ENCODE measurements at places on chromosomes 13 and 19. TPM values are rescaled to one million over a fixed set of nuclear protein-coding genes. Genes with fewer than 3 reads are reported as not detected.

MYBPC2 gene
- total RNA-seq, result 0.35 TPM

C3 gene
- total RNA-seq, result 338 TPM

KL gene
- total RNA-seq, result 2.4 TPM

ZGLP1 gene
- total RNA-seq, result 0.16 TPM

GRIN3B gene
- total RNA-seq, result not detected

NFIC gene
- total RNA-seq, result 152 TPM

AXL gene
- 17.3 TPM for total RNA-seq

PEG3 gene
- 8.6 TPM for total RNA-seq

RNF17 gene
- 0.13 TPM for total RNA-seq

DNA sequence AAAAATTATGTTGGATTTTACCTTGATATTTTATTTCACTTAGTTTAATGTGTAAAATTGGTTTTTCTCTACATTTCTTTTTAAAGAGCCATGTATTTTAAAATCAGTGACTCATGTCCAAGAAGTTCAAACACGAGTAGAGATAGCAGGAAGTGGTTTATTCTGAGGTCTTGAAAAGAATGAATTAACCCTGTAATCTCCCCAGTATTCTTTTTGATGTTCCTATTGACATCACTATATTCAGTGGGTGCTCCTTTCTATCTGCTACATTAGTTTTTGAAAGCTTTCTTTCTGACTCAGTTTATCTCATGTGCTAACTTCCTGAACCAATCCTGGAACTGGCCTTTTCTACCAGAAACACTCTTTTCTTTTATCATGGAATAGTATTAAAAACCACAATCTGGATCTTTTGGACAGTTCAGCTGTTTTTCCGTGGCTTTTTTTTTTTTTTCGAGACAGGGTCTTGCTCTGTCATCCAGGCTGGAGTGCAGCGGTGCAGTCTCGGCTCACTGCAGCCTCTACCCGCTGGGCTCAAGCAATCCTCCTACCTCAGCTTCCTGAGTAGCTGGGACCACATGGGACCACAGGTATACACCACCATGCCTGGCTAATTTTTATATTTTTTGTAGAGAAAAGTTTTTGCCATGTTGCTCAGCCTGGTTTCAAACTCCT is 114.9 kb downstream of the PCCA start:
- no peaks in the 10 kb centered on the region for H3K36me3 ChIP-seq
- H3K27me3 ChIP-seq, result no peaks in the 10 kb centered on the region
- no peak overlapping the region for H3K27ac ChIP-seq

DNA sequence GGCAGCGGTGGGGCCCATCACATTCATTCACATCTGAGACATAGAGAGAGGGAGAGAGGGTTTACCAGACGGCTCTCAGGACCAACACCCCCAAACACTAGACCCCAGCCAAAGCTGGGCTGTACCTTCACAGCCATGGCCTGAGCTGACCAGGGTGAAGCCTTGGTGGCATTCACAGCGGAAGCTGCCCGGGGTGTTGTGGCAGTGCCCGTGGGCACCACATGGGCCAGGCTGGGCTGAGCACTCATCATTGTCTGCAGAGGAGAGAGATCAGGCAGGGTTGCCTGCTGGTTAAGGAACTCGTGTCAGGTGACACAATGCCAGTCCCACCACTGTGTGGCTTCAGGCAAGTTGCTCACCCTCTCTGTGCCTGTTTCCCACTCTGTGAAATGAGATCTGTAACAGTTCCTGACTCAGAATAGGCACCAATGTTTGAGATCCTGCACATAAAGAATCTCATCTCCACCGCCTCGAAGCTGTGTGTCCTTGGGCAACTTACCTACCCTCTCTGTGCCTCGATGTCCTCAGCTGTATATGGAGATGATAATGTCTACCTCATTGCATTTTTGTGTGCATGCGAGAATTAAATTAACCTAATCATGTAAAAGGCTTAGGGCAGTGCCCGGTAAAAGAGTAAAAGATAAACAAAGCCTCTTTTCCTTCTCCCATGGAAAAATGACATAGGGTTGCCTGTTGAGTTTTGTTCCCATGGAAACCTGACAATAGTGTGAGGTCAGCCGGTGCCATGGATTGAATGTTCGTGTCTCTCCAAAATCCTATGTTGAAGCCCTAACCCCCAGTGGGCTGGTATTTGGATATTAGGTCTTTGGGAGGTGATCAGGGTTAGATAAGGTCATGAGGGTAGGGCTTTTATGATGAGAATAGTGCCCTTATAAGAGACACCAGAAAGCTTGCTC is 22.9 kb downstream of the CCL25 start:
- H3K27me3 ChIP-seq, result no peaks in the 10 kb centered on the region
- no peak for DNase-seq
- no peak overlapping the region for H3K4me3 ChIP-seq
- H3K36me3 ChIP-seq, result no peaks in the 10 kb centered on the region

DNA sequence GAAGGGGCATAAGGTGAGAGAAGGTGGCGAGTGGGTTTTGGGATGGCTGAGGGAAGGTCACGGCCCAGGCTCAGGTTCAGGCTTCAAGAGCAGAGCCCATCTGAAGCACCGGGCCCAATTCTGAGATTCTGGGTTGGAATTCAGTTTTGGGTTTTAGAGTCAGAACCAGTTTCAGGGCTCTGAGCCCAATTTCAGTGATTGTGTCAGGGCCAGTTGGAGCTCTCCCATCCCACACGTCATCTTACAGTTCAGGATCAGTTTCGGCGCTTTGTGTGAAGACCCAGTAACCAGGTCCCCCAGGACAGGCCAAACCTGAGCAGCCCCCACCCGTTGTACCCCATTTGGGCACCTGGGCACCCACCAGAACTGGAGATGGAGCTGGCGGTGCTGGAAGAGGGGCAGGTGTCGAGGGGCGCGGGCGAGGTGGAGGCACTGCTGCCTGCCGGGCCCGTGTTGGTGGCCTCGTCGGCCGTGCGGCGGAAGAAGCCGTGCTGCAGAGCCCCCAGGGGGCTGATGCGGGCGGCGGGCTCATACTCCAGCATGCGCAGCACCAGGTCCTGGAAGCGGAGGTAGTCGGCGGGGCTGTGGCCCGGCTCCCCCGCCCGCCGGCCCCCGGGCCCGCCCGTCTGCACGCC is 7.5 kb downstream of the DYRK1B start:
- no peak for DNase-seq
- H3K27me3 ChIP-seq, result no peaks in the 10 kb centered on the region
- no peak overlapping the region for H3K27ac ChIP-seq

DNA sequence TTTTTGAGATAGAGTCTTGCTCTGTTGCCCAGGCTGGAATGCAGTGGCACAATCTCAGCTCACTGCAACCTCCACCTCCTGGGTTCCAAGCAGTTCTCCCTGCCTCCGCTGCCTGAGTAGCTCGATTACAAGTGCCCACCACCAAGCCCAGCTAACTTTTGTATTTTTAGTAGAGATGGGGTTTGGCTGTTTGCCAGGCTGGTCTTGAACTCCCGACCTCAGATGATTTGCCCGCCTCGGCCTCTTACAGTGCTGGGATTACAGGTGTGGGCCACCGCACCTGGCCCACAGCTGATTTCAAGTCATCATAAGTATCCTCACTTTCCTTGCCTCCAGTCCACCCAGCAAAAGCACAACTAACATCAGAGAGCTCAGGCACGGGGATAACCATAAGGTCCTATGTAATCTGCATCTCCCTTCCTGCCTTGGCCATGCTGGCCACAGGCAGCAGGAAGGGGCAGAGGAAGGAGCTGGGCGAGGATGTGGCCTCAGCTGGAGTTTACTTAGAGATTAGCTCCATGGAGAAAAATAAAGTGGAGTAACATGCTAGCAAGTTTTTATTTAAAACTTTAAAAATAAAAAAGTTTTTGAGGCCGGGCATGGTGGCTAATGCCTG is 22.9 kb upstream of the ADGRE1 start:
- H3K27me3 ChIP-seq, result no peaks in the 10 kb centered on the region
- peaks cover 9% of the 10 kb centered on the region for H3K4me1 ChIP-seq
- no peak overlapping the region for H3K4me3 ChIP-seq
- no peak overlapping the region for H3K27ac ChIP-seq
- no peaks in the 10 kb centered on the region for H3K36me3 ChIP-seq

DNA sequence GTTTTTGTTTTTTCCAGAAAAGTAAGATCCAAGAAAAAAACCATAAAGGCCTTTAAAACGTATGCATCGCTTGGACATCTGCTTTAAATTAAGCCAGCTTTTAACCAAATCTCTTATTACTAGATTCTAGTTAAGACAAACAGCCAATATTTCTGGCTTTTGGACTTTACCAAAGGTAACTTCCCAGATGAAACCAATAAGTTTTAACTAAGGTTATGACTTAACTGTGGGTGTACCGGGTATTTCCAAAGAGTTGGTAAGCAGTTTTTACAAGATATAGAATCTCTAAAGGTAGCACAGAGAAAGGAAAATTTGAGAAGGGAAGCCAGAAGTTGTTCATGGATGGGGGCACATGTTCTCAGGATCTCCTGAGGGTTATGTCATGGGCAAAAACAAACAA is 34.0 kb downstream of the CEACAM1 start:
- peaks cover 21% of the 10 kb centered on the region for H3K4me1 ChIP-seq
- H3K27me3 ChIP-seq, result no peaks in the 10 kb centered on the region
- H3K36me3 ChIP-seq, result no peaks in the 10 kb centered on the region
- H3K4me3 ChIP-seq, result no peak overlapping the region
- H3K27ac ChIP-seq, result no peak overlapping the region

DNA sequence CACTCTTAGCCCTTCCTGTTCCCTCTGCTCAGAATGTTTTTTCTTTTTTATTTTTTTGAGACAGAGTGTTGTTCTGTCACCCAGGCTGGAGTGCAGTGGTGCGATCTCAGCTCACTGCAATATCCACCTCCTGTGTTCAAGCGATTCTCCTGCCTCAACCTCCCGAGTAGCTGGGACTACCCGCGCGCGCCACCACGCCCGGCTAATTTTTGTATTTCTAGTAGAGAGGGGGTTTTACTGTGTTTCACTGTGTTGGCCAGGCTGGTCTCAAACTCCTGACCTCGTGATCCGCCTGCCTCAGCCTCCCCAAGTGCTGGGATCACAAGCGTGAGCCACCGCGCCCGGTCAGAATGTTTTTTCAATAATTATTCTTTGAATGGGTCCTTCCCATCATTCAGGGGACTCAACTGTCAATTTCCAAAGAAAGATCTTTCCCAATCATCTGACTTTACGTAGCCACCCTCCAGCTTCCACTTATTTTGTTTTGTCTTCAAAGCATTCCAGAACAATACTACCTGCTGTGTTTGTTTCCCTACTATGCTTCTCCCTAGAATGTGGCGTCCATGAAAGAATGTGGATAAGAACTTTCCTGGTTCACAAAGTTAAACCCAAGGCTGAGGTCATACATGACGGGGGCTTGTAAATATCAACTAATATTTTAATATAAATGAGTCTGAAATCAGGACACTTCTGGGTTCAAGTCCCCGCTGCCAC is 1.2 kb downstream of the NDUFA7 start:
- DNase-seq, result no peak
- no peaks in the 10 kb centered on the region for H3K27me3 ChIP-seq
- H3K27ac ChIP-seq, result peak overlapping the region; percentile 89
- H3K4me3 ChIP-seq, result no peak overlapping the region
- H3K4me1 ChIP-seq, result peaks cover 53% of the 10 kb centered on the region

- DNase-seq, result peak; percentile 29
Observed at GRCh38 chr13:34942732-34943435, 814 bp downstream of the NBEA start.

GRCh38 chr19:30122431-30122830 is 180.4 kb downstream of the URI1 start:
- H3K36me3 ChIP-seq, result no peaks in the 10 kb centered on the region
- H3K4me3 ChIP-seq, result no peak overlapping the region
- no peak for DNase-seq

DNA sequence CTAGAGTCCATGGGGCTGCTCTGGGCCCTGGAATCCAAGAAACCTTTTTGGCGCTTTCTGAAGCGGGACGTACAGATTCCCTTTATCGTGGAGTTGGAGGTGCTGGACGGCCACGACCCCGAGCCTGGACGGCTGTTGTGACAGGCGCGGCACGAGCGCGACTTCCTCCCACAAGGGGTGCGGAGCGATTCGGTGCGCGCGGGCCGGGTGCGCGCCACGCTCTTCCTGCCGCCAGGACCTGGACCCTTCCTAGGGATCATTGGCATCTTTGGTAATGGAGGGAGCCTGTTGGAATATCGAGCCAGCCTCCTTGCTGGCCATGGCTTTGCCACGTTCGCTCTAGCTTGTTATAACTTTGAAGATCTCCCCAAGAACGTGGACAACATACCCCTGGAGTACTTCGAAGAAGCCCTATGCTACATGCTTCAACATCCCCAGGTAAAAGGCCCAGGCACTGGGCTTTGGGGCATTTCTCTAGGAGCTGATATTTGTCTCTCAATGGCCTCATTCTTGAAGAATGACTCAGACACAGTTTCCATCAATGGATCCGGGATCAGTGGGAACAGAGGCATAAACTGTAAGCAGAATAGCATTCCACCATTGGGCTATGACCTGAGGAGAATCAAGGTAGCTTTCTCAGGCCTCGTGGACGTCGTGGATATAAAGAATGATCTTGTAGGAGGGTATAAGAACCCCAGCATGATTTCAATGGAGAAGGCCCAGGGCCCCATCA is 3.5 kb upstream of the ZFP82 start:
- no peaks in the 10 kb centered on the region for H3K27me3 ChIP-seq
- H3K4me1 ChIP-seq, result peaks cover 9% of the 10 kb centered on the region
- H3K27ac ChIP-seq, result peak overlapping the region; percentile 7
- H3K36me3 ChIP-seq, result no peaks in the 10 kb centered on the region

- H3K36me3 ChIP-seq, result no peaks in the 10 kb centered on the region
- no peaks in the 10 kb centered on the region for H3K4me1 ChIP-seq
- H3K27me3 ChIP-seq, result peaks cover 5% of the 10 kb centered on the region
- DNase-seq, result peak; percentile 27
- H3K4me3 ChIP-seq, result no peak overlapping the region
Observed at GRCh38 chr19:35306473-35307246, 14.7 kb downstream of the MAG start.

DNA sequence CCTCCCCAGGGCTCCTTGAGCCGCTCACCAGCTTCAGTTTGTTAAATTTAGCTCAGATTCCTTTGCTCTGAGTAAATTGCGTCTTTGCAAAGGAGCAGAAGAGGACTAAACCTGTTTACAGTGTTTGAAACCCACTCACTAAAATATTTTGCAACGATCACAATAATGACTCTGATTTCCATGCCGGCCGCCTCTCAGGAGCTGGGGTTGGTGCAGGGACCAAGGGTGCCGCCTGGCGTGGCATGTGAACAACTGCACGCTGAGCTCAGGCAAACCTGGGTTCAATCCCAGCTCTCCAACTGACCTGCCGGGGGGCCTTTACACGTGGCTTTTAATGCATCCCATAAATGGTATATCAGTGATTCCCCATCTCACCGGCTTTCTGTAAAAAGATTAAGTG is 68.7 kb upstream of the CACNA1A start:
- no peaks in the 10 kb centered on the region for H3K4me1 ChIP-seq
- DNase-seq, result no peak
- H3K4me3 ChIP-seq, result no peak overlapping the region
- no peaks in the 10 kb centered on the region for H3K36me3 ChIP-seq
- H3K27ac ChIP-seq, result no peak overlapping the region

GRCh38 chr13:29453617-29454011 is 141.9 kb downstream of the SLC7A1 start:
- H3K27me3 ChIP-seq, result no peaks in the 10 kb centered on the region
- H3K4me3 ChIP-seq, result no peak overlapping the region
- peaks cover 16% of the 10 kb centered on the region for H3K4me1 ChIP-seq
- H3K36me3 ChIP-seq, result no peaks in the 10 kb centered on the region
- H3K27ac ChIP-seq, result no peak overlapping the region

GRCh38 chr19:12126707-12127106 is 13.4 kb downstream of the ZNF20 start:
- H3K27me3 ChIP-seq, result no peaks in the 10 kb centered on the region
- DNase-seq, result no peak
- H3K4me1 ChIP-seq, result no peaks in the 10 kb centered on the region

- no peaks in the 10 kb centered on the region for H3K4me1 ChIP-seq
- H3K27me3 ChIP-seq, result no peaks in the 10 kb centered on the region
- no peak overlapping the region for H3K27ac ChIP-seq
- H3K36me3 ChIP-seq, result no peaks in the 10 kb centered on the region
Observed at GRCh38 chr13:92590503-92590908, 636.1 kb upstream of the GPC6 start.
